ENCODE measurements at places on chromosomes 11 and 22. TPM values are rescaled to one million over a fixed set of nuclear protein-coding genes. Genes with fewer than 3 reads are reported as not detected.

- no peaks in the 10 kb centered on the region for H3K4me1 ChIP-seq
- no peak overlapping the region for H3K4me3 ChIP-seq
- no peaks in the 10 kb centered on the region for H3K36me3 ChIP-seq
- no peak for DNase-seq
- H3K27ac ChIP-seq, result no peak overlapping the region
These were observed 50.8 kb upstream of the ELF5 start for GRCh38 chr11:34564406-34564805.

DNA sequence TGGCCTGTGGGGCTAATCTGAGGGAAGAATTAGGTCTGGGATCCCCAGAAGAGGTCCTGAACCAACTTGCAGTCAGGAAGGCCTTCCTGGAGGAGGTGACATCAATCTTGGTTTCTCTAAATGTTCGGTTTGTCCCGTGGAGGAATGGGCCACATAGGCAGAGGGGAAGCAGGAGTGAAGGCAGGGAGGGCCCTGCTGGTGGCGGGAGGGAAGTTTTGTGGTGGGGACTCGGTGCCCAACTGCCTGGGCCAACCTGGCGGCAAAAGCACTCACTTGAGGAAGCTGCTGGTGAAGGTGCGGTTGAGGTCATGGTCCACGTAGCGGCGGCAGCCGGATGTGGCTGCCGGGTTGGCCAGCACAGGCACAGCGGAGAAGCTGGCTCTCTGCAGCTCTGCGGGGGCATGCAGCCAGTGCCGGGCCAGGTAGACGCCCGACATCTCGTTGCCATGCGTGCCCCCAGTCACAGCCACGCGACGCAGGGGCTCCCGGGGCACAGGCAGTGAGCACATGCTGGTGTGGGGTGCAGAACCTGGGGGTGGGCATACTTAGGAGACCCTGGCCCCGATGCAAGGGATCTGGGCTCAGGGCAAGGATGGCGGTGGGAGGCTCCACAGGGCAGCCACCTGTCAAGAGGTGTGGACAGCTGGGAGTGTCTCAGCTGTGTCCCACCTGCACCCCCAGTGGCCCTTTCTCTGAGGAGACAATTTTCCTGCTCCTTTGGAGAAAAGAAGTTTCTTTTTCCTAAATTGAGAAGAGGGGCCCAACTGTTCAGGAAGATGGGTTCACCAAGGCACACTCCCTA, 3.8 kb downstream of the ACY3 start:
- peaks cover 18% of the 10 kb centered on the region for H3K27me3 ChIP-seq
- H3K27ac ChIP-seq, result no peak overlapping the region
- no peaks in the 10 kb centered on the region for H3K4me1 ChIP-seq
- DNase-seq, result no peak

Gene CYP2D6
- polyA plus RNA-seq, result 0.95 TPM

DNA sequence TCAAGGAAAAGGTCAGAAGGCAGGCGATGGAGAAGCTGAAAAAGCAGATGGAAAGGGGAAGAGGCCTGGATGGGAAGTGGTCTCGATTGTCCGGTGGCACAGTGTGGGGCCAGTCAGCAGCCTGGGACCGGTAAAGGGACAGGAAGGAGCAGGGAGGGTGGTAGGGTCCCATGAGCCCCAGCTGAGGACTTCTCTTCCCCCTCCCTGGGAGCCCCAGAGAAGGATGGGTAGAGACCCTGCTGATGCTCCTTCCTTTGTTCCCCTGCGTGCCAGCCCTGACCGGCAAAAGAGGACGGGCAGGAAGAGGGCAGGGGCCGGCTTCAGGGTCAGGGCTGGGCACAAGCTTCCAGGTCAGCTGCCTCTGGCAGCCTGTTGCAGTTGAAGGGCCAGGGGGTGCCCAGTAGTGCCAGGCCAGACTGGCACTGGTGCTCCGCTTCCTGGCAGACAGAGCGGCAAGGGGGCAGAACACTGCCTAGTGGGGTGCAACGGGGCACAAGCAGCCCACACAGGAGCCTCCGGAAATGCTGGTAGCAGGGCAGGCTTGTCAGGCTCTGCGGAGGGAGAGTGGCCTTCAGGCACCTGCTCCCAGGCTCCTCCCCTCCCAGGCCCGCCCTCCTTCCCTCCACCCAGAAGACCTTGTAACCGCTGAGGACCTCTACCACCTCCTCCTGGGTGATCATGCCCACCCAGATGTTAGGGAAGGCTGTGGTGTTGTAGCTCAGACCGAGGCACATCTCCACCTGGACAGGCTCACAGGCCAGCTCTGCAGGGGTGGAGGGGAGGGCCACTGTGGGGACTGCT, 739 bp upstream of the C1QTNF5 start:
- no peak overlapping the region for H3K4me3 ChIP-seq
- H3K36me3 ChIP-seq, result peaks cover 16% of the 10 kb centered on the region

DNA sequence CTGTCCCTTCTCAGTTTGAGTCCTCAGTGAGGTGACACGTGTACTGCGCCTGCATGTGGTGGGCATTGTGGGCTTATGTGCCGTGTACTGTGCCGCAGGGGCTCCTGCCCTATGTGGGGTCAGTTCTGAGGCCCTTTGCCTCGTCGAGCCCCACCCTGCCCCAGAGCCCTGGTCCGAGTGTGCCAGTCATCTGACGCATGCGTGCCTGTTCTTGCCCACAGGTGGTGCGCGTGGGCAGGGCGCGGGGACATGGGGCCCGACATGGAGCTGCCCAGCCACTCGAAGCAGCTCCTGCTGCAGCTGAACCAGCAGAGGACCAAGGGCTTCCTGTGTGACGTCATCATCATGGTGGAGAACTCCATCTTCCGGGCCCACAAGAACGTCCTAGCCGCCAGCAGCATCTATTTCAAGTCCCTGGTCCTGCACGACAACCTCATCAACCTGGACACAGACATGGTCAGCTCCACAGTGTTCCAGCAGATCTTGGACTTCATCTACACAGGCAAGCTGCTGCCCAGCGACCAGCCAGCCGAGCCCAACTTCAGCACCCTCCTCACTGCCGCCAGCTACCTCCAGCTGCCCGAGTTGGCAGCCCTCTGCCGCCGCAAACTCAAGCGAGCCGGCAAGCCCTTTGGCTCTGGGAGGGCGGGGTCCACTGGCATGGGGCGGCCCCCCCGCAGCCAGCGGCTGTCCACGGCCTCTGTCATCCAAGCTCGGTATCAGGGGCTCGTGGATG, 22.3 kb upstream of the TMEM191C start:
- H3K27ac ChIP-seq, result no peak overlapping the region
- peak; percentile 1 for DNase-seq
- peaks cover 14% of the 10 kb centered on the region for H3K36me3 ChIP-seq
- no peaks in the 10 kb centered on the region for H3K4me1 ChIP-seq

Gene CD3G
- 0.06 TPM for polyA plus RNA-seq

GRCh38 chr11:113460469-113460868, 14.7 kb downstream of the DRD2 start:
- H3K27me3 ChIP-seq, result peaks cover 37% of the 10 kb centered on the region
- H3K4me1 ChIP-seq, result no peaks in the 10 kb centered on the region
- DNase-seq, result no peak

GRCh38 chr11:2132874-2133240, 6.3 kb downstream of the IGF2 start:
- H3K36me3 ChIP-seq, result no peaks in the 10 kb centered on the region
- peak; percentile 9 for DNase-seq
- no peak overlapping the region for H3K4me3 ChIP-seq
- no peak overlapping the region for H3K27ac ChIP-seq

Gene NAALADL1
- 9.1 TPM for polyA plus RNA-seq

Gene SMTN
- polyA plus RNA-seq, result 398 TPM

DNA sequence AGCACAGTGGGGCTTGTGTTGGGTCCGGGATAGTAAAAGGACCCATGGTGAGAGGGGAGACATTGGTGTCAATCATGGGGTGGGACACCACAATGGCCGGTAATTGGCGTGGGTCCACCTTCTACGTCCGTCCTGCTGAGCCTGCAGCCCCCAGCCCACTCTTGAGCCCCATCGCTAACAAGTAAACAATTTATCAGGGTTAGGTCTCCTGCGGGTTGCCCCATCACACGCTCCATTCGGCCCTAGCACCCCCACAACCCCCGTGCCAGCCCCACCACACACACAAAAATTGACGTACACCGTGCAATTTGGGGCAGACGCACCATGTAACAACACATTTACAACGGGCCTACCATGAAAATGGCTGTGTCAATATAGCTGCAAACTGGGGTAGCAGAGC, 86.5 kb upstream of the HTATIP2 start:
- no peak for DNase-seq
- H3K27ac ChIP-seq, result no peak overlapping the region
- H3K4me3 ChIP-seq, result no peak overlapping the region
- H3K4me1 ChIP-seq, result no peaks in the 10 kb centered on the region
